GM12892 (cell line): ENCODE measurements at places on chromosomes 2 and 18.
A peak's percentile ranks its signal among the peaks of the same experiment; 100 is the strongest.

DNA sequence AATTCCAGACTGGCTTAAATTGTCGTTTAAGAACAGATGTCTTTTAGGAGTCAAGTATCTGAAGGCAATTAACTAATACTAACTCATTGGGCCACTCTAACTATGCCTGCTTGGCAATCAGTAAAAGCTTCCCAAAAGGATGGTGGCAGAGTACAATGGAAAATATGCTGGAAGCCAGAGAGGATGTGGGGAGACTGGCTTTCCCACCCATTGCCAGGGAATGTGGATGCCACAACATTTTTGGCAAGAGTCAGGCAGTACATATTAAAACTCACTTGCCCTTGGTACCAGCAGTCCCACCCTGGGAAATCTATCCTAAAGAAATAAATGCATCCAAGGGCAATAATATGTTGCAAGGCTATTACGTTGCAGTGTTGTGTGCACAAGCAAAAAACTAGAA is 74.0 kb upstream of the FZD7 start:
- DNase-seq = no peak

DNA sequence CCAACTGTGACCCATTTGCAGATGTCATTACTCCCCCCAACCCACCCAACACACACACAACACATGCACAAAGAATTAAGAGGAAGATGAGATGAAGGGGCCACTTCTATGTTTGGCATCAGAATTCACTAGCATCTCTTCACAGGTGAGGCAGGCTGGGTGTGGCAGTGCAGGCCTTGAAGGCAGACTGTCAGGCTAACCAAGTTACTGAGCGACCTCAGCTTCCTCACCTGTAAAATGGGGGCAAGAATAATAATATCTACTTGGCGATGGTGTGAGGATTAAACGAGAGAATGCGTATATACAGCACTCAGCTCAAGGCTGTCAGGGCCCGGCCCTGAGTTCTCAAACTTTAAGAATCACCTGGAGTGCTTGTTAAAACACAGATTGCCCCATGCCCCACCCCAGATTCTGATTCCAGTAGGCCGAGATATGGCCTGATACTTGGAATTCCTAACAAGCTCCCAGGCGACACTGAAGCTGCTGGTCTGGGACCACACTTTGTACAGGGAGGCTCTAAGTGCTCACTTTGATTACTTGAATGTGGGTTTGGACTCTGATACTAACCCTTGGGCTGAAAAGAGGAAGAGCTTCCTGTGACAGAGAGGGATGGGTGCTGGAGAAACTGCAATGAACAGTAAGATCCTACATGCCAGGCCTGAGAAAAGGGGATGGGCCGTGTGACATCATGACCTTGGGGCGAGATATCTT is 1.1 kb downstream of the ACTG2 start:
- no peak for DNase-seq

- no peak for DNase-seq
Measured at GRCh38 chr2:68969736-68970490, 4.5 kb upstream of the GKN1 start.

GRCh38 chr2:226403369-226403768 is 396.3 kb downstream of the IRS1 start:
- DNase-seq = no peak

- DNase-seq = no peak
Measured at GRCh38 chr2:39567507-39567906, 98.2 kb upstream of the TMEM178A start.

GRCh38 chr2:113197347-113198047 is 23.7 kb downstream of the PSD4 start:
- no peak for DNase-seq

DNA sequence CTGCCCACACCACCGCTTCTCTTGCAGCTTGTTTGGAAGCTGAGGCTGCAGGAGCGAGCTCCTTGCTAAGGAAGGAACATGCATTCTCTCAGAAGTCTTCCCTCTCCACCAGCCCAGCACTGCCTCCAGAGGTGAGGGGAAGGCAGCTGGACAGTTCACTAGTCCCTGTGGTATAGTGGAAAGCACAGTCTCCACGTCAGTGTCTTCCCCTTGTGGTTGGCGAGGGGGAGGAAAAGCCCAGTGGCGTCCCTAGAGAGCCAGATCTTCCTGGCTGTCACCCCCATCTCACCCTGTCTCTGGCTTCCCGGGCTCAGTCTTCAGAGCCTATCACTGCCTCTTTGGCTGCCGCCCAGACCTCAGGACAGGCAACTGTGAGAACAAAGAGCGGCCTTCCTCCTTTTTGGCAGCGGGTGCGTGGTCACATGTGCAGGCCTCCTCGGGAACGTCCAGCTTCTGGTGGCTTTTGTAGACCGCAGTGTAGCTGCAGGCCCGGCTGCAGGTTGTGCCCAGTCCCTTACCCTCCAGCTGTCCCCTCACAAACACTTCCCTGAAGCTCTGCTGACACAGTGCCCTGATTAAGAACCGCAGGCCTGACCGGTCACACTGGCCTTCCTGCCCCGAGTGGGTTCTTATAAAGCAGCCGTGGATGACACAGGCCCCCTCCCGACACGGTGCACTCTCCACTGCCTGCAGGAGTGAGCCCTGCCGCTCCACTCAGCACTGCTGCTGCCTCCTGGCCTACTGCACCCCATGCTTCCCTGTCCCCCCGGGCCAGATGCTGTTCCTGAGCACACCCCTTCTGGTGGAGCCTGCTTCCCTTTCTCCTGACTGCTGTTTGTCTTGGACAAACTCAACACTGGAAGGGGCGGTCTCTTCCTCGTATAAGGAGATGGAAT is 90.9 kb downstream of the RNF144A start:
- DNase-seq = no peak

GRCh38 chr18:79789091-79789891 is 8.4 kb upstream of the KCNG2 start:
- DNase-seq = no peak

- no peak for DNase-seq
Measured at GRCh38 chr2:4053769-4054493, 350.6 kb downstream of the DCDC2C start.

- no peak for DNase-seq
Measured at GRCh38 chr2:135963841-135964240, 21.6 kb downstream of the DARS1 start.

GRCh38 chr18:58970943-58971790 is 106.5 kb downstream of the ZNF532 start:
- DNase-seq = no peak

GRCh38 chr18:79687806-79688205 is 8.2 kb downstream of the CTDP1 start:
- DNase-seq = no peak

DNA sequence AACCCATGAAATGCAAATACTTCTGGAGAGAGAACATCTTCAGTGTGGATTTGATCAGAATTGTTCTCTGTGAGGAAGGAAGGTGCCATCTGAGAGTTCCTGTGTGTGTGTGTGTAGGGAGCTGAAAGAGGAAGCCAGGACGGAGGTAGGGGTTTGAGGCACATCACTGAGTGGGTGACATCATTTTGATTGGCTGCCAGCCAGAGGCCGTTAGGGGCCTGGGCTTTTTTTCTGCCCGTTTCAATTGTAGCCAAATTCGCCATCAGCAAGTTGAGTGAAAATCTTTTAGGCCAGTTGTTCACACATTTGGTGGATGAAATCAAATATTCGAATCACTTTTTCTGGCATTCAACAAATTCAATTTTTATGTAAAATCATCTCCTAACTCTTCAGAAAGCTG is 48.9 kb downstream of the TSN start:
- DNase-seq = peak; percentile 31

GRCh38 chr2:241130316-241130715 is 19.0 kb downstream of the PASK start:
- DNase-seq = no peak

DNA sequence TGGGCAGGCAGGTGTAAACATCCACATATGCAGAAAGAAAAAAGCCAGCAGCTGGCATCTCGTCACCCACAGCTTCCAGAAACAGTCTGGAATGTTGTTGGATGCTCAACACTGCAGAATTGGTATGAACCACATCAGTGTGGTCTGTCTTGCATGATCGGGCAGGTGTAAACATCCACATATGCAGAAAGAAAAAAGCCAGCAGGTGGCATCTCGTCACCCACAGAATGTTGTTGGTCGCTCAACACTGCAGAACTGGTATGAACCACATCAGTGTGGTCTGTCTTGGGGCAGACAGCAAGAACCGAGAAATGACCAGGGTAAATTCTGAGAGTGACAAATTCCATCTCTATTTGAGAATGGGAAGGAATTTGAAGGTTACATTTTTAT is 39.6 kb downstream of the DOCK10 start:
- no peak for DNase-seq

GRCh38 chr18:49788327-49788898 is 24.9 kb downstream of the ACAA2 start:
- no peak for DNase-seq

DNA sequence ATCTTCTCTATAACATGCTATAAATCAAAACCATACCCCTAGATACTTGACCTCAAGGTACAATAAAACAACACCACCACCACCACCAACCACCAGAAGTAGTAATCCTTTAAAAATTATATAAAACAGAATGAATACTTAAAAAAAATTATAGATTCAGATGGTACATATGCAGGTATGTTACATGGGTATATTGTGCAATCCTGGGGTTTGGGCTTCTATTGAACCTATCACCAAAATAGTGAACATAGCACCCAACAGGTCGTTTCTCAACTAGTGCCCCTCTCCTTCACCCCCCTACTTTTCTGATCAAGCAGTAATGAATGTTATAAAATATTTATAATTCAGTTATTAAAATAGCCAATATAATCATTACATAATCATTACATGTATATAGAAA is 71.1 kb upstream of the CHN1 start:
- no peak for DNase-seq

DNA sequence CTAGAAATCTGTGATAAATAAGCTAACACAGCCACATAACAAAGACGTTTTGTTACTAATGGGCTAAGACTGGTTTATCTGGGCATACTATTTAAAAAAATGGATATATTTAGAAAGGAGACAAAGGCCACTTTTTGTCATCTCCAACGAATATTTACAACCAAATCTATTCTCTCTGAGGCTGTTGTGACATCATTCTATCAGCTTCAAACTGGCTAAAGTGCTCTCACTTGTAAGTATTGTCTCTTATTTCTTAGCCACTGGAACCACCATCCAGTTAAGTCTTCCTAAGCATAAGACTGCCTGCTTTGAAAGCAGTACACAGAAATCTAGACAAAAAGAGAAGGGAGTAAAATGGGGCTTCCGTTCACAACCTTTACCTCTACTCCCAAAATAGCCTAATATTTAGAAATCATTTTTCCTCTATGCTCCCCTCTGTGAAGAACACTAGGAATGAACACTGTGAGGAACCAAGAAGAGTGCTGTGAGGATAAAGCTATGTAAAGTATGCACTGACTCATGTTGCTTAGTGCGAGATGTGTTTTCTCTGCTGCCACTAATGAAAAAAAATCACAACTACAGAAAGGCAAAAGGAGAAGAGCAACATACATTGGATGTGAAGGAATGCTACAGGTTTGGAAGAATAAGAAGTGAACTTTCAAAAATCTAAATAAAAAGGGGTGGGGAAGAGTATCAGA is 264.1 kb downstream of the EXOC6B start:
- DNase-seq = no peak

GRCh38 chr2:204748286-204748685 is 203.0 kb downstream of the PARD3B start:
- DNase-seq = no peak

DNA sequence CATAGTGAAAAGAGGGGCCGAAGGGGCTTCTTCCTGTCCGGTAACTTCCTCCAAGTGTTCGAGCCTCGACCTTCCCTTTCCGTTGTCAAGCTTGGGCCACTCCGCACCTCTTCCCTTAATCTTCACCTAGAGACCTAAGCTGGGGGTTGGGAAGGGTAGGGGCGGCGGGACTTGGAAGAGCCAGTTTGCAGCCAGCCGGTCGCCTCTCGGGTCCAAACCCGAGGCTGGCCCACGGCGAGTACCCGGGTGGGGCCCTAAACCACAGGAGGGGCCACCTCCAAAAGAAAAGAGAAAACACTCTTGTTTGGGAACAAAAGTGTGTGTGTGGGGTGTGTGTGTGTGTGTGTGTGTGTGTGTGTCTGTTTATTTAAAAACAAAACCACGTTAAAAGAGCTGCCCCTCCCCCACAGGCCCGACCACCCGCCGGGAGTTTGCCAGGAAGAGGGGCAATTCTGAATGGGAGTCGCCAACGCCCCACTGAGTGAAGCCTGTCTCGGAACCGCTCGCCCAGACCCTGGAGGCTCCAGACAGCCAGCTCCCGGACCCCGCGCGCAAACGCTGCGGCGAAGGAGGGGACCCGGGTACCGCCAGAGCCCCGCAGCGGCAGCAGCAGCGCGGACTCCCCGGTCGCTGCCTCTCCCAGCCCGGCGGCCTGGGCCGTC is 488 bp upstream of the RHOB start:
- DNase-seq = no peak

- no peak for DNase-seq
Measured at GRCh38 chr2:85785871-85786270, 32.1 kb downstream of the ATOH8 start.

GRCh38 chr2:157601807-157602206 is 26.9 kb downstream of the ACVR1C start:
- no peak for DNase-seq

- no peak for DNase-seq
Measured at GRCh38 chr18:39741755-39742466, 2176.3 kb upstream of the CELF4 start.
